ENCODE measurements at places on chromosomes 16 and 17. TPM values are rescaled to one million over a fixed set of nuclear protein-coding genes. Genes with fewer than 3 reads are reported as not detected.

Gene DNAI2
- total RNA-seq = not detected

Gene ZNF287
- total RNA-seq = 5.0 TPM

Gene HAGH
- total RNA-seq = 36.9 TPM

Gene SETD1A
- total RNA-seq = 3.6 TPM

Gene ALOX12
- total RNA-seq = 0.34 TPM

Gene TEKT5
- total RNA-seq = not detected

Gene WFDC1
- total RNA-seq = 0.77 TPM

DNA sequence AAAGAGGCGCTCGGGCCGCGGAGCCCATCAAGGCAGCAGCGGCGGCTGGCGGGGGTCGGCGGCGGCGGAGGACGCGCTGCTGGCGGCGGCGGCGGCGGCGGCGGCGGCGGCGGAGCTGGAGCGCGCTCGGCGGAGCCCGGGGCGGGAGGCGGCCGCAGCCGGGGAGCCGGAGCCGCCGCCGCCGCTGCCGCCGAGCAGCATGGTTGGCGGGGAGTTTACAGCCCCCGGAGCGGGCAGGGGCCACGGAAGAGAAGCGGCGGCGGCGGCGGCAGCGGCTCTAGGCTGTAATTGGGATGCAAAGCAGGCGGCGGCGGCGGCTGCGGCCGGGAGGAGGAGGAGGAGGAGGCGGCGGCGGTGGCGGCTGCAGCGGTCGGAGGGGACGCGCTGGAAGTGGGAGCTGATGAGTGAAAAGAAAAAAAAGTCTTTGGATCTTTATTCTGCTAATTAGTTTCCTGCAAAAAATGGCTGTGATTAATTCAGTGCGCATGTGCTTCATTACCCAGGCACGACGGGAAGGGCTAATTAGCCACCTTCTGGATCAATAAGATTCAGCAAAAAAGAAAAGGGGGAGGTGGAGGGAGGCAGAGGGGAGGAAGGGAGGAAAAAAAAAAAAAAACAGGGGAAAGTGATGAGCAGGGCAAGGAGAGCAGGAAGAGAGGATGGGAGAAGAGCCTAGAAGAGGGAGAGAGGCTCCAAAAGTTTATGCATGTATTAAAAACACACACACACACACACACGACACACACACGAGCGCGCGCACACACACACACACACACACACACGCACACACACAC is 10.9 kb upstream of the ZFHX3 start:
- DNase-seq = peak; percentile 51
- H3K27ac ChIP-seq = peak overlapping the region; percentile 99
- H3K4me3 ChIP-seq = peak overlapping the region; percentile 70
- no peaks in the 10 kb centered on the region for H3K27me3 ChIP-seq

- no peaks in the 10 kb centered on the region for H3K36me3 ChIP-seq
- DNase-seq = no peak
- H3K27me3 ChIP-seq = no peaks in the 10 kb centered on the region
These were observed 211.4 kb upstream of the CDH11 start for GRCh38 chr16:65333283-65333682.

- no peak for DNase-seq
- no peak overlapping the region for H3K4me3 ChIP-seq
- H3K4me1 ChIP-seq = no peaks in the 10 kb centered on the region
These were observed 97.0 kb upstream of the FA2H start for GRCh38 chr16:74871608-74872007.

DNA sequence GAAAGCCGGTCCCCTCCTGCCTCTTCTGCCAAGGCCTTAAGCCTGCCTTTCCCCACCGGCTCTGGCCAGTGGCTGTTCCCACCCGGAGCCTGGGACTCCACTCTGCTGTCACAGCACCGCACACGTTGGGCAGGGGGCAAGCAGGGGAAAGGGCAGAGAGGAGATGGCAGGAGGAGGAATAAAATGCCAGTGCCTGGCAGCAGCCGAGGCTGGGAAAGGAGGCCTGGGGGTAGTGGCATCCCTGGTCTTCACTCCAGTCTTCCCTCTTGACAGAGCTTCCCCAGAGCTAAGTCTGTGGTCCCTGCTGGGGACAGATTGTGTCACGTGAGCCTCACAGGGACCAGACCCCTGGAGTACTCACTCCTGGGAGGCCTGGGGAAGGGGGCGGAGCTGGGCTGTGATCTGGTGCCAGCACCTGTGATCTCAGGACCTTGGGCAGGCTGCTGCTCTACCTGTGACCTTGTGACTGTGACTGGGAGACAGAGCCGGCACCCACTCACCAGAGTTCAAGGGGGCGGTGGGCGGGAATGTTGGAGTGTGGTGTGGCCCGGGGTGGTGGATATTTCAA is 97.2 kb upstream of the GSE1 start:
- H3K36me3 ChIP-seq = no peaks in the 10 kb centered on the region
- H3K27ac ChIP-seq = peak overlapping the region; percentile 63
- DNase-seq = no peak
- no peak overlapping the region for H3K4me3 ChIP-seq
- H3K27me3 ChIP-seq = no peaks in the 10 kb centered on the region

DNA sequence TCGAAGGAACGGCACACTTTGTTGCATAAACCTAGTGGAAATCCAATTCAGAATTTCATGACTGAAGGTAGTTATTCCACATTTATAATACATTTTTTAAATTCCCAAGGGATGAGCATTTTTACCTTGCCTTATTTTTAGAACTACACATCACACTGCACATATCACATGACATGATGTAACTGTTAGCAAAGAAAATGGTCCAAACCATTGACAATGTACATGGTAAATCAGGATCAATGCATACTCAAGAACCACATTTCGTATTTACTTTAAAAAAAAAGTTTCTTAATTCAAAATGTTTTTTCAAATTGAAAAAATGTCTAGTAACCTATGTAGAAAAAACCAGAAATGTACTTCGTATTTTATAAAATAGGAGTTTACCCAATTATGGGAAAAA is 2.5 kb downstream of the KANSL1 start:
- no peak for DNase-seq
- H3K36me3 ChIP-seq = no peaks in the 10 kb centered on the region
- peak overlapping the region; percentile 99 for H3K4me3 ChIP-seq
- H3K4me1 ChIP-seq = peaks cover 4% of the 10 kb centered on the region
- no peaks in the 10 kb centered on the region for H3K27me3 ChIP-seq
- peak overlapping the region; percentile 100 for H3K27ac ChIP-seq

DNA sequence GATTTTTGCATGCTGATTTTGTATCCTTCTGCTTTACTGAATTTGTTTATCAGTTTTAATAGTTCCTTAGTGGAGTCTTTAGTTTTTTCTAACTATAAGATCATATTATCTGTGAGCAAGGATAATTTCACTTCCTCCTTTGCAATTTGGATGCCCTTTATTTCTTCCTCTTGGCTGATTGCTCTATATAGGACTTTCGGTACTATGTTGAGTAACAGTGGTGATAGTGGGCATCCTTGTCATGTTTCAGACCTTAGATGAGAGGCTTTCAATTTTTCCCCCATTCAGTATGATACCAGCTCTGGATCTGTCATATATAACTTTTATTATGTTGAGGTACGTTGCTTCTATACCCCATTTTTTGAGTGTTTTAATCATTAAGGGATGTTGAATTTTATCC is 224.5 kb upstream of the CNTNAP4 start:
- no peaks in the 10 kb centered on the region for H3K36me3 ChIP-seq
- H3K27me3 ChIP-seq = no peaks in the 10 kb centered on the region
- DNase-seq = no peak
- no peak overlapping the region for H3K4me3 ChIP-seq
- no peaks in the 10 kb centered on the region for H3K4me1 ChIP-seq

DNA sequence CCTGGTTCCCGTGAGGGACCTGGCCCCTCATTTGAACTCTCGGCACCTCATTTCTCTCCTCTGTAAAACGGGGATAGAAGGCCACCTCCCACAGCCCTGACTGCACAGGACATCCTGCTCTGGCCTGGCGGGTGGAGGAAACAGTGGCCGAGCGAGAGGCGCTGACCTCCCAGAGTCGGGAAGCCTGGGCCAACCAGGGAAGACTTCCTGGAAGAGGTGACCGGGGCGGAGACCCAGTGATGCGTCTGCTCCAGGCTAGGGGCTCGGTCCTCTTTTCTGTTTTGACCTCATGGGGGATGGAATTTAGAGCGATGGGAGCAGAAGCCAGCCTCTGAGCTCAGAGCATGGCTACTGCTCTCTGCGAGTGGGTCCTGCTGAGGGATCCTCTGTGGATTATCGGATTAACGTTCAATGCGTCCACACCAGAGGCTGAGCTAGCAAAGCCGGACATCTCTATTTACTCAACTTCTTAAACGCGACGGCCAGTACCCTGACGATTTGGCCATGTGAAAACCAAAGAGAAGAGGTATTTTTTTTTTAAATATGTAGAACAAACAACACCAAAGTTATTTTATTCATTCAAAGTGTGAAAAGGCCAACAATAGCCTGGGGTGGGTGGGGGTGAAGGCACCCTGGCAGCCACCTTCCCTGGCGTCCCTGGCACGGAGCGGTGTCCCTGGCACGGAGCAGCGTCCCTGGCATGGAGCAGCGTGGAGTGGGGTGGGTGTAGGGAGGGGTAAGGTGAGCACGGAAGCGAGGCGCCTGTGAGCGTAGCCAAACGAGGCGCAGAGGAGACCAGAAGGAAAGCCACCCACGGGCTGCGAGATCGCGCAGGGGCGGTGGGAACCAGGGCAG is 9.2 kb upstream of the MSLN start:
- DNase-seq = no peak
- no peaks in the 10 kb centered on the region for H3K4me1 ChIP-seq
- no peaks in the 10 kb centered on the region for H3K36me3 ChIP-seq
- no peaks in the 10 kb centered on the region for H3K27me3 ChIP-seq
- no peak overlapping the region for H3K4me3 ChIP-seq
- H3K27ac ChIP-seq = no peak overlapping the region

- H3K27me3 ChIP-seq = no peaks in the 10 kb centered on the region
- no peak overlapping the region for H3K27ac ChIP-seq
- H3K4me3 ChIP-seq = no peak overlapping the region
- H3K36me3 ChIP-seq = no peaks in the 10 kb centered on the region
These were observed 43.7 kb downstream of the IRX5 start for GRCh38 chr16:54974367-54974766.

DNA sequence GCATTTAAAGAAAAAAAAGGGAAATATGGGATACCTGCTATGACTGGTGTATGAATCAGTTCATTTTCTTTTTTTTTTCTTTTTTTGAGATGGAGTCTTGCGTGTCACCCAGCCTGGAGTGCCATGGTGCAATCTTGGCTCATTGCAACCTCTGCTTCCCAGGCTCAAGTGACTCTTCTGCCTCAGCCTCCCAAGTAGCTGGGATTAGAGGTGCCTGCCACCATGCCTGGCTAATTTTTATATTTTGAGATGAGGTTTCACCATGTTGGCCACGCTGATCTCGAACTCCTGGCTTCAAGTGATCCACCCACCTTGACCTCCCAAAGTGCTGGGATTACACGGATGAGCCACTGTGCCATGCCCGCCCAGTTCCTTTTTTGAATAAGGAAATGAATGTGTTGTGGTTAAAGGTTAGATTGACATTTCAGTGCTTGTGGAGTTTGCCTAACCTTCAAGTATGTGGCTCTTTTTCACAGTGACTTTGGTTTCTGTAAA is 7.7 kb downstream of the HAPSTR1 start:
- H3K27ac ChIP-seq = no peak overlapping the region
- no peaks in the 10 kb centered on the region for H3K27me3 ChIP-seq
- H3K4me3 ChIP-seq = no peak overlapping the region
- no peaks in the 10 kb centered on the region for H3K36me3 ChIP-seq

- H3K4me3 ChIP-seq = no peak within 1 kb of the TSS
- H3K27ac ChIP-seq = no peak within 1 kb of the TSS
- H3K27me3 ChIP-seq = no peaks in the 10 kb centered on the region
- no peak for DNase-seq
- H3K36me3 ChIP-seq = no peaks in the 10 kb centered on the region
- H3K4me1 ChIP-seq = no peaks in the 10 kb centered on the region
These were observed at the start of gene MT1H for GRCh38 chr16:56669005-56669839. Gene MT1H, plus strand, starts transcription at chr16:56669814. Its CDS starts 71 bp downstream, at chr16:56669885.

DNA sequence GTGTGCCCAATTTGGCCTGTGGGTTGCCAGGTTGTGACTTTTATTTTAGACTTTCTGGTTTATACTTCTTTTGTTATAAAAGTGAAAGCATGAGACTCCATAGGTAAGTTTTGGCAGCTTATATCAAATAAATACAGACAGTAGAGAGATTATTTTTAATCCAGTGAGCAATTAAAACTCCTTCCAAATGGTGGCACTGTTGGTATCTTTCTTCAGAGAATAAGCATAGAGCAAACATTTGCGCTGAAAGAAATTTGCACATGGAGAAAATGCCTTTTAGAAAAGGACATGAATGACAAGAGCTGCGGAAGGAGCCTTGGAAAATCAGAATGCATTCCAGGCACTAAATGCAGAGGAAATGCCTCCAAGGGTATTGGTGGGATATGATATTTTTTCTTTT is 46.1 kb upstream of the DNAJA2 start:
- H3K27ac ChIP-seq = no peak overlapping the region
- no peaks in the 10 kb centered on the region for H3K27me3 ChIP-seq
- H3K36me3 ChIP-seq = no peaks in the 10 kb centered on the region
- H3K4me3 ChIP-seq = no peak overlapping the region
- no peak for DNase-seq
- no peaks in the 10 kb centered on the region for H3K4me1 ChIP-seq

GRCh38 chr17:36972186-36972700 is 23.5 kb downstream of the AATF start:
- H3K27me3 ChIP-seq = no peaks in the 10 kb centered on the region
- DNase-seq = no peak
- no peak overlapping the region for H3K4me3 ChIP-seq
- no peak overlapping the region for H3K27ac ChIP-seq

DNA sequence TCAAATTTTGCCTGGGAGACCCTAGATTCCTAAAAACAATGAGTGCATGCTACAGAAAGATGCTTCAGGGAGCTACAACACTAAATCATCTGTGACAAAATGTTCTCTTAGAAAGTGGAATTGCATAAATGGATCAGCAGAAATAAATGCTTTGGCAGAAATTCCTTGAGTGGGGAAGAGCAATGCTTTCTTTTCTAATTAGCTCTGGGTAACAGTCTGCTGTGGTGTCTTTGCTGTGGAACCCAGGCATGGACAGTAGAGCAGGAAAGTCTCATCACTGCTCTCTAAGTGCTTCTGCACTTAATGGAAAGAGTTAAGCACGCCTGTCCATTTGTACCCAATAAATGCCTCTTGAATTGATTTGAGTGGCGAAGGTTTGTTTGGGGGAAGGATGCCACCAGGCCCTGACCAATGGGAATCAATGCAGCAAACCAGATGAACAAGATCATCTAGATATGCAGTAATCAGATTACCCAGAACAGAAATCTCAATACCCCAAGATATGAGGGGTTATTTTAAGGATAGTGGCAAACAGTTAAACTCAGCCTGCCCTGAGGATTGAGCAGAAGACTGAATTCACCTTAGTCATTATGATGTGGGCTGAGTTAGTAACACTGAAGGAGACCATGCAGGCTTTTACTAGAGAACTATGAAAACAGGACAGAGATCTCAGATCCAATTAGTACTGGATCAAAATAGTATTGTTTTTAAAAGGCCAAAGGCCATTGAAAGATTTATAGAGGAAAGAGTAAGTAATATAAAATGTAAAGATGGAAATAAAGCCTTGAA is 13.6 kb downstream of the HLF start:
- no peaks in the 10 kb centered on the region for H3K27me3 ChIP-seq
- peak overlapping the region; percentile 67 for H3K27ac ChIP-seq
- no peak overlapping the region for H3K4me3 ChIP-seq
- H3K4me1 ChIP-seq = peaks cover 13% of the 10 kb centered on the region
- no peak for DNase-seq
- no peaks in the 10 kb centered on the region for H3K36me3 ChIP-seq

- H3K27ac ChIP-seq = no peak overlapping the region
- no peaks in the 10 kb centered on the region for H3K36me3 ChIP-seq
- no peaks in the 10 kb centered on the region for H3K4me1 ChIP-seq
- no peak overlapping the region for H3K4me3 ChIP-seq
- no peak for DNase-seq
- no peaks in the 10 kb centered on the region for H3K27me3 ChIP-seq
These were observed 13.5 kb downstream of the SCO1 start for GRCh38 chr17:10683853-10684252.

Data from uterus (tissue), 4 donors.